ENCODE measurements at places on chromosomes 1 and 21.

- H3K27ac ChIP-seq: no peak overlapping the region
- H3K27me3 ChIP-seq: no peaks in the 10 kb centered on the region
- no peak for DNase-seq
Observed at GRCh38 chr1:213335084-213335483, 284.0 kb downstream of the RPS6KC1 start.

- H3K27me3 ChIP-seq: no peaks in the 10 kb centered on the region
- H3K36me3 ChIP-seq: no peaks in the 10 kb centered on the region
- no peaks in the 10 kb centered on the region for H3K4me1 ChIP-seq
- H3K27ac ChIP-seq: no peak overlapping the region
- H3K4me3 ChIP-seq: no peak overlapping the region
Observed at GRCh38 chr1:169327875-169328274, 39.7 kb downstream of the NME7 start.

- no peak overlapping the region for H3K27ac ChIP-seq
- no peak for DNase-seq
- no peaks in the 10 kb centered on the region for H3K36me3 ChIP-seq
- H3K4me3 ChIP-seq: no peak overlapping the region
- H3K4me1 ChIP-seq: no peaks in the 10 kb centered on the region
Observed at GRCh38 chr21:31289702-31290101, 54.4 kb downstream of the TIAM1 start.

GRCh38 chr1:59026472-59026948, 242.7 kb upstream of the JUN start:
- H3K4me1 ChIP-seq: no peaks in the 10 kb centered on the region
- H3K4me3 ChIP-seq: no peak overlapping the region
- no peak overlapping the region for H3K27ac ChIP-seq
- no peaks in the 10 kb centered on the region for H3K27me3 ChIP-seq

- no peak overlapping the region for H3K4me3 ChIP-seq
- DNase-seq: no peak
- H3K36me3 ChIP-seq: peaks cover 10% of the 10 kb centered on the region
Observed at GRCh38 chr21:25709684-25710265, 24.9 kb downstream of the ATP5PF start.

- no peaks in the 10 kb centered on the region for H3K4me1 ChIP-seq
- H3K36me3 ChIP-seq: no peaks in the 10 kb centered on the region
- no peak overlapping the region for H3K4me3 ChIP-seq
- no peak for DNase-seq
- no peak overlapping the region for H3K27ac ChIP-seq
- no peaks in the 10 kb centered on the region for H3K27me3 ChIP-seq
Observed at GRCh38 chr1:245091818-245092637, 62.8 kb upstream of the KIF26B start.

All from tibial artery (tissue), 4 donors.